Left kidney (tissue), 8 donors: ENCODE measurements at places on chromosomes 5 and 9. TPM values are rescaled to one million over a fixed set of nuclear protein-coding genes. Genes with fewer than 3 reads are reported as not detected.
A peak's percentile ranks its signal among the peaks of the same experiment; 100 is the strongest.

DNA sequence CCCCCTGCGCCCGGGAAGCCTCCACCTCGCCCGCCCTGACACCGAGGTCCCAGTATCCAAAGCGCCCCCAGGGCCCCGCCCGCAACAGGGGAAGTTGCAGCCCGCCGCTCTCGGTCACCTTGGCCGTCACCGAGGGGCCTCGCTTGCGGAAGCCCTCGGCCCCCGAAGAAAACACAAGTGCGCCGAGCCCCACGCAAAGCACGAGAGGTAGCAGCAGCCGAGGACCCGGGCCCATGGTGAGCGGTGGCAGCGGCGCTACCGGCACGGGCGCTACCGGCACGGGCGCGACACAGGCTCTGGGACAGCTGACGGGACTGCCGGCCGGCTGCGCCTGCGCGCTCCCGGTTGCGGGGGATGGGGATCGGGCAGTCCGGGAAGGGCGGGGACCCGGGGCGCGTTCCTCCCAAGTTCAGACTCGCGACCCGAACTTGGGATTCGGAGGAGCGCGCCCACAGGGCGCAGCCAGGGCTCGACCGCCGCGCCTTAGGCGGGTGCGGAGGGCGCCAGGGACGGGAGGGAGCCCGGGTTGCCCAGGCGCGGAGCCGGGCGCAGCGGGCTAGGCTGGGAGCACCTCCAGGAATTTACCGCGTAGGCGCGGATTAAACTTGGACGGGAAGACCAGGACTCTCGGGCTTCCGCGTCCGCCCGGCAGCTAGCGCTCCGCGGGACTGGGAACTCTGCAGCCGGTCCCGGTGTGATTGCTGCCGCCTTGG is at the start of gene PPIC:
TSS of gene PPIC (minus strand) at position 335 of the 713 bp plus-strand sequence. CDS start at position 235, 100 bp downstream.
- DNase-seq = peak; percentile 75

The PDLIM7 gene
- polyA plus RNA-seq = 107 TPM

The SLC6A7 gene
- 0.12 TPM for polyA plus RNA-seq

The CDKN2A gene
- polyA plus RNA-seq = 0.35 TPM

DNA sequence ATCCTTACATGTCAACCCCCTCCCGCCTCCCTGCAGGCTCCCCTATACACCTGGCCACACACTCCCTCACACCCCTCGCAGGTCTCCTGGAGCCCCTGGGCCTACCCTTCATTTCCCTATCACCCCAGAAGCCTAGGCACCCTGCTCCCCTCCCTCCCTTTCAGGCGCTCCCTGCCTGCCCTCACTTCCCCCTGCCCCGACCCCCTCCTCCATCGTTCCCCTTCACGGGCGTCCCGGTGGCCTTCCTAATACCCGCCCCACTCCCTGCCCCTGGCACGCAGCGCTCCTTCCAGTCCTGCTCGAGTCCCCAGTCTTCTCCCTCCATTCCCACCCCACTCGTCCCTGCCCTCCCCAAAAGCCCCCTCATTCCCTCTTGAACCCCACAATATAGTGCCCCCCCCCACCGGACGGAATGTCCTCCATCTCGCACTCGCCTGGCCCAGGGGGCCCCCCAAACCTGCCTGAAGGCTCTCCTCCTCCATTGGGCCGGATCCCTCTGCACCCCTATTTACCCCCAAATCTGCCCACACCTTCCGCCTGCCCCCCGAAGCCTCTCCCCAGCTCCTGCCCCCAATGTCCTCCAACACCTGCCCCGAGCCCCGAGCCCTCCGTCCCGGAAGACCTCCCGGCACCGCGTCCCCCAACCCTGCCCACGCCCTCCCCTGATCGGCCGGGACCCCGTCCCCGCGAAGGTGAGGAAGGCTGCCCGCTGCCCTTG is 746 bp downstream of the STRBP start:
- DNase-seq = no peak

DNA sequence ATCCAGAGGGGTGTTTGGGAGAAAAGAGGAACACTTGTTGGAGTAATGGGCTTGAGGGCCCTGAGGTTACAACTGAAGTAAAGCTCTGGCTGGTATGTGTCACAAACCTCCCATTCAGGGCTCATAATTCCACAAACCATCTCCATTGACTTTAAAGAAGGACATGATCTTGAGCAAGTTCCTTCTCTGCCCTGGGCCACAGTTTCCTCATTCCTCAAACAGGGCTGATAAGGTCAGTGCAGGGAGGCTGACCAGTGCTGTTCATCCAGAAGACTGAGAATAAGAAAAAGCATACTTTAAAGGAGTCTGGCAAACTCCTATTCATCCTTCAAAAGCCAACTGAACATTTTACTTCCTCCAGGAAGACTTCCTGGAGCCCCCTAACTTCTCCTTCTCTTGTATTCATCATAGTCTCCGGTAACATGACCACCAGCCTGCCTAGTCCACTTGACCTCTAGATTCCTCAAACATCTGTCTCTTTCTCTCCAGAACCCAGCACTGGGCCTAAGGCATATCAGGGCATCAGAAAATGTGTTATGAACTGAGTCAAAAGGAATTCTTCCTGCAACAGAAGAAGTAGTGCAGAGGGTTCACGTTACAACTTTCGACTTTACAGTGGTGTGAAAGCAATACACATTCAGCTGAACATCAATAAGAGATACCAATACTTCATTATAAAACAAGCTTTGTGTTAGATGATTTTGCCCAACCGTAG is 20.7 kb upstream of the PTPN3 start:
- no peak for DNase-seq
